ENCODE measurements at places on chromosomes 16 and 17. TPM values are rescaled to one million over a fixed set of nuclear protein-coding genes. Genes with fewer than 3 reads are reported as not detected.

GRCh38 chr17:68048996-68049395 lies 13.5 kb downstream of the KPNA2 start:
- DNase-seq: no peak

GRCh38 chr17:50219342-50219741 lies 17.9 kb upstream of the COL1A1 start:
- DNase-seq: no peak

DNA sequence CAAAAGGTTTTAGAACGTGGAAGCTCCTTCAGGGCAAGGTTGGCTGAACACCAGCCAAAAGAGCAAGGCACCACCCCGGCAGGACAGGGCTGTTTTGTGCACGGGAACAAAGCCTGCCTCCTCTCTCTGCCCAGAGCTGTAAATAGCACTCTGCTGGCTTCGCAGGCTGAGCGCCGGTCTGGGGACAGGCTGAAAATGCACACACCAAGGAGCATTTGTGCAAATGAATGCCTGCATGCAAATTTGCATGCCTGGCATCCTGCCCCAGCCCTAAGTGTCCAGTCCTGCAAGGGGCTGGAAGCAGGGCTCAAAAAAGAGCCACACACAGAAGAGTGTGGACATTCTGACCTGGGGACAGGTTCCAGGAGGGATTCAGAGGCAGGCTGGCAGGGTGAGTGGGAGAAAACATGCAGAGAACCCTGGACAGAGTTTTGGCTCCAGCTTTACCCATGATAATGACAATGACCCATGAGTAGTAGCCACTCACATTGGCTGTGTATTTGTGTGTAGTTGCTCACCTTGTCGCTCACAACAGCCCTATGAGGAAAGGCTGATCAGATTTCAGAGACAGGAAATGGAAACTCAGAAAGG lies 11.7 kb downstream of the ABAT start:
- peak; percentile 70 for DNase-seq

- no peak for DNase-seq
These were observed 12.7 kb downstream of the CDK5RAP3 start for GRCh38 chr17:47983492-47984223.

GRCh38 chr16:28324887-28325279 lies 32.6 kb downstream of the SBK1 start:
- DNase-seq: no peak

Gene HBA1
- total RNA-seq: not detected

- no peak for DNase-seq
These were observed 40.0 kb downstream of the CCDC57 start for GRCh38 chr17:82172486-82173160.

DNA sequence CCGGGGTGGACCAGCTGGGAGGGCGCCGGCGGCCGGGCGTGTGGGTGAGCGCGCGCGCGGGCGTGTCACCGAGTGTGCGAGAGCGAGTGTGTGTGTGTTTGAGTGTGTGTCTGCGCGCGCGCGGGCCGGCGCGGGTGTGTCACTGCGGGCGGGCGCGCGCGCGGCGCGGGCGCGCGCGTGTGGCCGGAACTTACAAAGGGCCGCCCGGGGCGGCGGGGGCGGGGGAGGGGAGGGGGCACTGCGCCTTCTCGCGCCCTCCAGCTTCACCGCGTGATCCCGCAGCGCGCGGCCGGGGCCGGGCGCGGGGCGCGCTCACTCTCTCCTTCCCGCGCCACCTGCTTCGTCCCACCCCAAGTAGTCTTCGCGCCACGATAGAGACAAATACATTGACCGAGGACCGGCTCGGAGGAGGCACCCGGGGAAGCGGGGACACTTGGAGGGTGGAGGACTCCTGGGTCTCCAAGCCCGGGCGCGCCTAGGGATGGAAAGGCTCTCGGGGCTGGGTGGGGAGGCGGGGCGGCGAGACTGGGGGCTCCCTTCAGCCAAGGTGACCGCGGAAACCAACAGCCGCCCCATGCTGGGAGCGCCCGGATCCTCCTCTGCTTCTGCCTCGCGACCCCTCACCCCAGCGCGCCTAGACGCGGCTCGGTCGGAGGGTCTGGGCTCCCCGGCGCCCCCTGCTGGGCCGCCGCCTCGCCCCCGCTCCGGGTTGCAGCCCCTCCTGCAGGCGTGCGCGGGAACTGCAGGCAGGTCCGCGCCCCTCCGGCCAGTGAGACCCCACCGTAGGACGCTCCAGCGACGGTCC lies at the start of gene SRCIN1:
Gene SRCIN1 (minus strand): TSS at position 112 of the 805 bp plus-strand sequence. CDS start 247 bp downstream, outside the sequence.
- DNase-seq: peak; percentile 56

GRCh38 chr16:18945233-18945632 lies 19.0 kb upstream of the SMG1 start:
- no peak for DNase-seq

GRCh38 chr17:10075919-10076318 lies 122.5 kb downstream of the GAS7 start:
- DNase-seq: no peak
